ENCODE measurements at places on chromosomes 2 and 18.
A peak's percentile ranks its signal among the peaks of the same experiment; 100 is the strongest.

DNA sequence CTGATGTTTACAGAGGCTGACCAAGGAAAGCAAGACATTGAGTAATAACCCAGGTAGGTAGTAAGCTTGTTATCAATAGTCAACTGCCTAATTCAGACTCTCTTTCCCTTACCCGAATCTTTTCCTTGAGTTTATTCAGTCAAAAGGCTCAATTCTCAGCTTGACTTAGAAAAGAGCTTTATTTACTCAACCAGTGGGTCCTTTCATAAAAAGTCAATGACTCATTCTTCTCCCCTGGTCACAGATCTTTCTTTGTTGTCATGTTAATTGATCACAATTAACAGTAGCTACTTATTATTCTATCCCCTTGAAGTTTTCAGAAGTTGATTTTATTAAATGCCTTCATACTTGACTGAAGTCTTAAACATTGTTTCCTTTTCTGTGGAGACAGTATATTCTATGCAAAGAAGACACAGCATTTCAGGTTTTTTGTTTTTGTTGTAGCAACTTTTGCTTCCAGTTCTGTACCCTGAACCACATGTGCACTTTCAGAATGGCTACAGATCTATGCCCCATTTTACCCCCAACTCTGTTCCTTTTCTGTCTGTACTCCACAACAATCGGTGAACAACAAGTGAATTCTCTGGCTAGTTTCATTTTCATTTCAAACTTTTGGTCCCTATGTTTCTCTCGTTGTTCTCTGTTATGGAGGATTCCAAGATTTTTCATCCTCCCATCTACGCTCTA is 428.3 kb downstream of the NCKAP5 start:
- DNase-seq = peak; percentile 27

GRCh38 chr2:211846036-211846400 is 692.6 kb downstream of the ERBB4 start:
- no peak for DNase-seq

DNA sequence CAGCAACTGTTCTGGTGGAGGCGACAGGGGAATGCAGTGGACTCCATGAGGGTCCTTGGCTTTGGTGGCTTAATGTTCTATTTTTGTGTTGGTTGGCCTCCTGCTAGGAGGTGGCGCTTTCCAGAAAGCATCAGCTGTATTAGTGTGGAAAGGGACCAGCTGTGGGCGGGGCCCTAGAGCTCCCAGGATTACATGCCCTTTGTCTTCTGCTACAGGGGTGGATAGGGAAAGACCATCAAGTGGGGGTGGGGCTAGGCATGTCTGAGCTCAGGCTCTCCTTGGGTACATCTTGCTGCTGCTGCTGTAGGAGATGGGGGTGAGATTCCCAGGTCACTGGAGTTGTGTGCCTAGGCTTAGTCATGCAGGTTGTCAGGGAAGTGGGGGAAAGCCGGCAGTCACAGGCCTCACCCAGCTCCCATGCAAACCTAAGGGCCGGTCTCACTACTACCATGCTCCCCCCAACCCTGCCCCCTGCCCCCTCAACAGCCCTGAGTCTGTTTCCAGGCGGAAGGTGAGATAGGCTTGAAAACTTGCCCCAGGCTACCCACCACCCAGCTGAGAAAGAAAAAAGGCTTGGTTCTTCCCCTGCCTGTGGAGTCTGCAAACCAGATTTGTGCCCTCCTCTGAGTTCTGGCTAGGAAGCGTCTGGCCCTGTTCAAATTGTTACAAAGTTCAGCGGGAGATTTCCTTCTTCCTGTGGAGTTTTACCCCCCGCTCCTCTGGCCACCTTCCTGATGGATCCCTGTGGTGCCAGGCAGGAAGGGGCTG is 141.3 kb upstream of the LYPD1 start:
- no peak for DNase-seq

DNA sequence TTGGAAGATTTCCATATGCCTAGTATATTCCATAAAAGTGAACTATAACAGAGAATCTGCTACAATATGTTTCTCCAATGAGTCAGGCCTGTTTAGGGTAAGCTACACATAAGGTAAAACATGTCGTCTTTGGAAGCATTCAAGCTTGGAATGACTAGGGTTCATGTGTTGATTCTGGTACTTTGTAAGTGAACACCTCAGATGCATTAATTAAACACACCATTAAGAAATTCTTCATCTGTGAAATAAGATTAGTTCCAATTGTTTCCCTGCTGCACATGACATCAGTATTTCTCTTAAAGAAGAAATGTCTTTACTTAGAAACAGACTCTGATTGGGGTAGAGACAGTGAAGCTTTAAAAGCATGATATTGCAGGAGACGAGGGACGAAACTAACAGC is 461.1 kb upstream of the NXPH2 start:
- no peak for DNase-seq

- DNase-seq = no peak
Observed at GRCh38 chr2:144516981-144517865, 2.7 kb downstream of the ZEB2 start.
